Amniotic epithelial cell (primary cell): ENCODE measurements at places on chromosomes 1 and 21.
A peak's percentile ranks its signal among the peaks of the same experiment; 100 is the strongest.

- no peak for DNase-seq
These were observed 14.2 kb upstream of the TTC22 start for GRCh38 chr1:54815086-54815876.

GRCh38 chr1:64712049-64712448 is 32.8 kb upstream of the RAVER2 start:
- DNase-seq = no peak

GRCh38 chr1:64624218-64624713 is 120.6 kb upstream of the RAVER2 start:
- DNase-seq = peak; percentile 64

- peak; percentile 31 for DNase-seq
These were observed 49.1 kb upstream of the CCDC27 start for GRCh38 chr1:3702990-3703728.

DNA sequence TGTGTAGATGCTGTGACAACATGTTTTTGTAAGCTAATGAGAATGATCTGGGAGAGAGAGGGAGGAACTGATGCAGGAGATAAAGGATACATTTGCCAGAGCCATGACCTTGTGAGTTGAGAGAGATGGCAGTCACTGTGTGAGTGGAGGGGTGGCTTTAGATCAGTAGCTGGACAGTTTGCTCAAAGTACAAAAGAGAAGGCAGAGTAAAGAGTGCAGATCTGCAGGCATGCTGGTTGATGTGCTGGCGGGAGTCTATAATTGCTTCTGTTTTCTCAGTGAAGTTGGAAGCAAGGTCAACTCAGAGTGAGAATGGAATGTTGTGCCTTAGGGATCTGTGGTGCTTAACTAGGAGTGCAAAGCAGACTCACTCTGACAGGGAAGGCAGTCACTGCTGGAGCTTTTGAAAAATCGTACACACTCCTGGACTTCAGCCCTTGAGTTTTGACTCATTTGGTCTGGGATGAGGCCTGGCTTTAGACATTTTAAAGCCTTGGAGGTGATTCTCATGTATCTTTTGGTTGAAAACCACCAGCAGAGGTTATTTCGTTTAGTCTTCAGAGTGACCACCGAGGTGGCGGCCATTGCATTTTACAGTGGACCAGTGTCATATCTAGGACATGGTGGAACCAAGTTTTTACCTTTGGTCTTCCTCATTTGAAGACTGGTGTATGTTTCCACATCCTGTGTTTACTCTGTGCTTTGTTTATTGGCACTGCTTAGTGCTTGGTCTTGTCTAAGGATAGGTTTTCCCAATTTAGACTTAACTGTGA is 49.6 kb downstream of the MTR start:
- peak; percentile 72 for DNase-seq

- DNase-seq = no peak
These were observed 40.7 kb downstream of the LPGAT1 start for GRCh38 chr1:211789641-211790464.

DNA sequence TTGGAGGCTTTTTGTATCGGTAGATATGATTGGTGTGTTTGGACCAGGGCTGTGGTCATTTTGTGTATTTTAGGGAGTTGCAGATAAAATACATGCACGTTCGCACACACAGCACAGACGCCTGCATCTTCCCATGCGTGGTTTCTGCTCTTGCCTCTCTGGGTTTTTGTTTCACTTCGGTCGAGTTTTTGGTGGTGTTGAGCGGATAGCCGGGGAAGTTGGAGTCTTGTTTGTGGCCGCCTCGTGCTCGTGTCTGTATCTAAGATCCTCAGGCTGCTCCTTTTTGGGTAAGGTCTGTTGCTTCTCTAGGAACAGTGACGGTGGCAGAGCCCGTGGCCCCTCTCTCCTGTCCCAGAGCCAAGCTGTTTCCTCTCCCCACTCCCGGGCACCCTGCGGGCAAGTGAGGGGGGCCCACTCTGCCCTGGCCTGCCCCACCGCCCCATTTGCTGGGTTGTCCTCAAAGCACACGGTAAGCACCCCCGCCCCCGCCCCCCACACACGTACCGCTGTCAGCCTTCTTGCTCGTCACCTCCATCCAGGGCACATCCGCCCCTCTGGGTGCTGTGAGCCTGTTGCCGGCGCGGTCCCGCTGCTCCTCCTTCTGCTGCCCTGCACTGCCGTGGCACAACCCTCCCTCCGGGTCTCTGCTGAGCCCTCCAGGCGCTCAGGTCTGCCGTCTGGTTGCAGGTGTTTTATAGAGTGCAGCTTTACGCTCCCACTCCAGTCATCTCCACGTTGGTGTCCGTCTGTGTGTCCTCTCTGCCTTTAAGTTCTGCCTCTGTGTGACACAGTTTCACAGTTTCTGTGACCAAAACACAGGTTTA is 51.9 kb downstream of the AGPAT3 start:
- no peak for DNase-seq

GRCh38 chr1:108590957-108591356 is 31.1 kb downstream of the EEIG2 start:
- DNase-seq = peak; percentile 96

GRCh38 chr1:243474136-243474881 is 218.5 kb downstream of the SDCCAG8 start:
- no peak for DNase-seq

DNA sequence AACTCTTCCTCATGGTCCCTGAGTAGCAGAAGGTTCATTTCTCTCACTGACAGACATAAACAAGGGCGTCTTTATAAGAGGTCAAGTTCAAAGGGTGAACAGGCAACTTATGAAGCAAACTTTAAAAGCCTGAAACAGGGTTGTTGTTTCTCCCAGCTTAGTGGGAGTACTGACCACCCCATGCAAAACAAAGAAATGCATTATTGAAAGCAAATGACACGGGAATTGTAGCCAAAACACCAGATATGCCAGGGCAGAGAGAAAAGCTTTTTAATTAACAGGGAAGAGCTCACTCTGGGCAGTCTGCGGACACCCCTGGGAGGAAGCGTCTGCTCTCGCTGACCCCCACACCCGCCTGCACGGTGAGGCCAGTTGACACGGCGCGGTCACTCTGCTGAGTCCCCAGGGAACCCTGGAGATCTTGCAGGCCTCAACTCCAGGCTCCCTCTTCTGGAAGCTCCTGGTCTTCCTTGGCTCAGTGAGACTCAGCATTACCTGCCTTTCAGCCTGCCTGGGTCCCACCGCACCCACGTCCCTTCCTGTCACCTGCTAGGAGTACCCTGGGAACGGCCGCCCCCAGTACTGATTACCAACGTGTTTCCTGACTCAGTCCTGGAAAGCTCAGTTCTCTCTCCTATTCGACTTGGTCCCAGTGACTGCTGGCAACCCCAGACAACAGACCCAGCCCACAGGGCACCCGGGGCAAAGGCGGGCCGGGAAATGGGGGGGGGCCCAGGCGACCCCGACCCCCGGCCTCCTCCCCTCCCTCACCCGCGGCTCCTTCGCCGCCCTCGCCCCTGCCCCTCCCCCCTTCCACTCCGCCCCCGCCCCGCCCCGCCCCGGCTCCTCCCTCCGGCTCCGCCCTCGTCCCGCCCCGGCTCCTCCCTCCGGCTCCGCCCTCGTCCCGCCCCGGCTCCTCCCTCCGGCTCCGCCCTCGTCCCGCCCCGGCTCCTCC is 972 bp downstream of the CFAP410 start:
- DNase-seq = peak; percentile 29

GRCh38 chr21:26814386-26814785 is 30.8 kb downstream of the ADAMTS1 start:
- DNase-seq = peak; percentile 72

- DNase-seq = peak; percentile 0
These were observed 565.2 kb downstream of the NEGR1 start for GRCh38 chr1:71717186-71717585.

- DNase-seq = peak; percentile 89
These were observed 4.5 kb upstream of the INKA2 start for GRCh38 chr1:111743679-111744101.

- no peak for DNase-seq
These were observed 375.6 kb downstream of the AMY1C start for GRCh38 chr1:104125266-104125665.

- no peak for DNase-seq
These were observed 4.0 kb downstream of the MX1 start for GRCh38 chr21:41429925-41430491.

DNA sequence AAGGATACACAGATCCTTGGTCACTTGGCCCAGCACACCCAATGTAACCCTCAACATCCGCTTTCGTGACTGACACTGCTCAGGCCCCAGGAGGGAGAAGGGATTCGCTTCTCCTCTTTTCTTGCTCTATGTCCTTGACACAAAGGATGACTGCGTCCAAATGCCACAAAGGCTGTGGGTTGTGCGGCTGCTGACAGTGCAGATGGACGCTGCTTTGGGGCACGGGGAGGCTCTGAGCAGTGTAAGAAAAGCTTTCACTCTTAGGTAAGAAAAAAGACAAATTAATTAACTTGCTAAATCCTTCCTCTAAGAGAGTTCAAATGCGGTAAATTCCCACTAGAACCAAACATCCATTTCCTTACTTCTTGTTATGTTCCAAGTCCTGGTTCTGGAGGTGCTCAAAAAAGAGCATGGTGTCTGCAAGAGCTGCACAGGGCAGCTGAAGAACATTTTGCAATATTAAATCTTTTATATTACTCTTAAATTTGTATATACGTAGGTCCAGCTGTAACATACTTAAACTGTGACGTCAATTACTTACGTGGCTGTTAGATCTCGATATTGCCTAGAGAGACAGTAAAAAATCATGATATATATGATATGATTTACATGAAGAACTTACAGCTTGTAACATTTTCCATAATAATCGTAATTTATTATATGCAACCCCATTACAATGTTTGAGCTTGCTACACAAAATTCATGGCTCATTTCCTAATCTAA is 19.4 kb upstream of the EPHB2 start:
- DNase-seq = no peak

- no peak for DNase-seq
These were observed 190.6 kb downstream of the MRPL39 start for GRCh38 chr21:25416669-25417068.

GRCh38 chr1:96995351-96995750 is 273.8 kb downstream of the PTBP2 start:
- DNase-seq = no peak
